ENCODE measurements at places on chromosomes 13 and 19. TPM values are rescaled to one million over a fixed set of nuclear protein-coding genes. Genes with fewer than 3 reads are reported as not detected.

The RUVBL2 gene
- 81.5 TPM for total RNA-seq

The PCDH20 gene
- total RNA-seq: 21.2 TPM

The ZNF667 gene
- total RNA-seq: not detected

The LSR gene
- 132 TPM for total RNA-seq

The RFPL4AL1 gene
- not detected for total RNA-seq

The CADM4 gene
- 60.9 TPM for total RNA-seq

The CNMD gene
- 1.1 TPM for total RNA-seq

The FBXO17 gene
- 24.1 TPM for total RNA-seq

The SOX1 gene
- 0.51 TPM for total RNA-seq

The ZNF723 gene
- total RNA-seq: not detected

The PRR22 gene
- total RNA-seq: 5.9 TPM

The POU4F1 gene
- 0.36 TPM for total RNA-seq

The CYP4F11 gene
- not detected for total RNA-seq

The ACTMAP gene
- 21.1 TPM for total RNA-seq

The SHISA7 gene
- 0.10 TPM for total RNA-seq

The PTGIR gene
- not detected for total RNA-seq

The PCDH9 gene
- 1.7 TPM for total RNA-seq

The PPP1R12C gene
- total RNA-seq: 118 TPM

The LRG1 gene
- total RNA-seq: 0.51 TPM

The FXYD1 gene
- not detected for total RNA-seq

The RXFP2 gene
- total RNA-seq: not detected

The WDR88 gene
- not detected for total RNA-seq

The CCDC8 gene
- total RNA-seq: 33.8 TPM

The SIGLEC10 gene
- total RNA-seq: not detected

The PSPN gene
- total RNA-seq: 4.3 TPM

The WDR87 gene
- not detected for total RNA-seq

The IRGC gene
- not detected for total RNA-seq

The NLRP4 gene
- not detected for total RNA-seq

The ZNF83 gene
- 72.1 TPM for total RNA-seq

The DNM2 gene
- total RNA-seq: 124 TPM

The HIPK4 gene
- total RNA-seq: 0.11 TPM

The B3GNT8 gene
- 4.4 TPM for total RNA-seq

The TUBB4A gene
- total RNA-seq: 41.7 TPM

The TLE6 gene
- 21.0 TPM for total RNA-seq

The MPHOSPH8 gene
- 29.5 TPM for total RNA-seq

The MED29 gene
- 36.3 TPM for total RNA-seq

The CD22 gene
- total RNA-seq: 5.1 TPM

The IQCN gene
- 10.9 TPM for total RNA-seq

The NOVA2 gene
- total RNA-seq: 0.53 TPM

The ACP7 gene
- not detected for total RNA-seq

The IZUMO4 gene
- 15.9 TPM for total RNA-seq

The DOCK6 gene
- 88.0 TPM for total RNA-seq

The C3 gene
- 1.5 TPM for total RNA-seq

The CEACAM21 gene
- not detected for total RNA-seq

The NKPD1 gene
- 0.53 TPM for total RNA-seq

The CLEC11A gene
- 5.4 TPM for total RNA-seq

The ZNF573 gene
- total RNA-seq: 12.7 TPM

The KLK15 gene
- not detected for total RNA-seq

The TEX30 gene
- 12.0 TPM for total RNA-seq

The HDGFL2 gene
- 94.2 TPM for total RNA-seq

The CGB5 gene
- total RNA-seq: not detected

The ZSWIM9 gene
- total RNA-seq: 10.3 TPM

The CBLC gene
- total RNA-seq: 16.2 TPM

The ELANE gene
- not detected for total RNA-seq

The ZNF473 gene
- 15.5 TPM for total RNA-seq

The ZNF570 gene
- 12.6 TPM for total RNA-seq

The INSR gene
- total RNA-seq: 67.5 TPM

The KL gene
- 0.93 TPM for total RNA-seq
